ENCODE measurements at places on chromosomes 1 and 21.

- no peak for ATAC-seq
These were observed 15.2 kb downstream of the HENMT1 start for GRCh38 chr1:108645564-108646184.

DNA sequence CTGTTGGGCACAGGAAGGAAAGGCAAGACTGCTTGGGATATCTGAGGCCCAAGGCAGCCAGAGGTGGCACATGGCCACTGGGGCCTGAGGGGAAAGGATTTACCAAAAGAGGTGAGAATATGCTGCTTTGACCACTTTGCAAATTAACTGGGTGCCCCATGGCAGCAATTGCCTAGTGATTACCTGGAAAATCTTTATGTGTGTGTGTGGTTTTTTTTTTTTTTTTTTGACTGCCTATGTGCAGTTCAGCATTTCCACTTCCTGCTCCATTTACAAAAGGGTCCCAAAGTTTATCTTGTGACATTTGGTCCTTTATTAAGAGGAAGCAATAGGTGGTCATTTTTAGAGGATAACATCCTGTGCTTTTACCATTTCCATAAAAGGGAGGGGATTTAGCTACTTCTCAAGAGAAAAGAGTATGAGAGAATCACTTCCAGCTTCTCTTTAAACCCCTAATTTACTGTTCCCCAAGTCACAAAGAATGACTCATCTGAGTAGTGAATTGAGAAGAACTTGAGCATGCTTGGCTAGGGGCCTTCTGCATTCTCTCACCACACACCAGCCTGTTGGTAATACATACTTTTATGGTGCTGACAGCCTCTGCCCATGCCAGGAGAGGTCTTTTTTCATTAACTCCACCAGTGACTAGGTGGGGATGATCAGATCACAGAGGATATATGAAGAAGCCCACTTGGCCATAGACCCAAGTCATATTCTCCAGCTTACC is 52.1 kb downstream of the SYDE2 start:
- ATAC-seq: no peak

DNA sequence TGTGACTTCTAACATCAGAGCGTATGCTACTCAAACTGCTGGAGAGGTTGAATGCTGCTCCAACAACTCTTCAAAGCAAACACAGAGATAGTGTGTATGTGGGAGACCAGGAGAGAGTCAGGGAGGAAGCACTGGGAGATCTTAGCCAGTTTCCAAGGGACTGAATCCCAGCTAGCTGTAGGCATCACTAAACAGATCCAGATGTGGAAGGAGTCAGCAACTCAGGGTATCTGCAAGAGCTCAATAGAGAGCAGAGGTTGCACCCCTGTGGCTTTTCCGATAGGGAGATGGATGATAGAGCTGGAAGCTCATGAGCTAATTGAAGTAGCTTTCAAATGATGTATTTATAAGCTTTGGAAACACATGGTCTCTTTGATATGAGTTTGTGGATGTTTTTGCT is 168.9 kb upstream of the HOOK1 start:
- no peak for ATAC-seq

DNA sequence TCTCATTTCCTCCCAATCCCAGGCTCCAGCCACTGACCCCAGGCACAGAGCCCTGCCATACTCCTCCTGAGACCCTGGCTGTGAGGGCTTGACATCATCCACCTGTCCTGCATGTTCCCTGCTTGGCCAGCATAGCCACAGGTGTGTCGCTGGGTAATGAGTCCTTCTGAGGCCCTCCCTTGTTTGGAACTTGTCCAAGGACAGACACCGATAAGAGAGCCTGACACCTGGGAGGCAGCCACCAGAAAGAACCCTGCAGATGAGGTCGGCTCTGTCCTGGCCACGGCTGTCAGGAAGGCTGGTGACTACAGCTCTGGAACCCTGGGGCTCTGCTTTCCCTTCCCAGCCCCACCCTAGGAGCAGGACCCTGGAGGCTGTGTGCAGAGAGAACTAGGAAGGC is 34.6 kb downstream of the TMEM63A start:
- no peak for ATAC-seq

GRCh38 chr21:33110340-33110715 is 40.4 kb downstream of the OLIG1 start:
- no peak for ATAC-seq

DNA sequence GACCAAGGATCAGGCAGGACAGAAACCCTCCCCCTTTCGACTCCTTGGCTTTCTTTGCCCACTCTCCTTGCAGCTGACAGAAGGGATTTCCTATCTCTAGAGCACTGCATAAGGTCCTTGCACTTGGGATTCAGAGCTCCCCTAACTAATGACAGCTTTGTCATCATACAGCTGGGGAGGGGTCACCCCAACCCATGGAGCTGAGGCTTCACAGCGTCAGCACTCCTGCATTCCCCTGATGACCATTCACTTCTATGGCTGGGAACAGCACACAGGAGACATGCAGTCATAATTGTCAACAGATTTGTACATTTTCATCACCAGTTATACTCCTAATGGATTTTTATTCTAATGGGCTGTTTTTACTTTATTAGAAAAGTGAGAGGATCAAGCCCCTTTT is 161.7 kb upstream of the C1orf87 start:
- ATAC-seq: no peak

DNA sequence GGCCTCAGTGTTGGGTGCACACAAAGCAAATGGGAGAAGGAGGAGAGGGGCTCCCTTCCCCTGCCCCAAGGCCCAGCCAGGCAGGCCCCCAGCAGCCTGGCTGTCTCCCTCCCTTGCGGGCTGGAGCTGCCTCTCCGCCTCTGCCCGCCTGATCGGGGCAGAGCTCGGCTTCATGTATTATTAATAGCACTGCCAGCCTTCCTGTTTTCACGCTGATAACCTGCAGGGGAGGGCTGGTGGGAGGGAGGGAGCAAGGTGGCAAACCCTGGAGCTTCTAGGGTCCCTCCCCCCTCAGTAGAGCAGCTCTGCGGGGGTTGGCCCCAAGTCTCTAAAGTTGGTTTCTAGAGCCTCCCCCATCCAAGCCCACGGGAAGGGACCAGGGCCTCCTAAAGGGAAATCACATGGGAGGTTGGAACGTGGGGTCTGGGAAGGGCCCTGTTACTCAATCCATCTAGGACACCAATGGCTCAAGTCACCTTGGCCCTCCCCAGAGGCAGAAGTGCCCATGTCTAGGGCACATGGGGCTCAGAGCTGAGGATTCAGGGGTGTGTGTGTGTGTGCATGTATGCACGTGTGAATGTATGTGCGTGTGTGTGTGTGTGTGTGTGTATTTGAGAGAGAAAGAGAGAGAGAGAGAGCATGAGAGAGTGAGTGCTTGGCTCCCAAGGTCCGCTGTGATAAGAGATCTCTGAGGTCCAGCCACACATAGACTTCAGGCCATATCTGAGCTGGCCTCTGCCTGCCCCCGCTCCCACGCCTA is 21.8 kb upstream of the POU3F1 start:
- ATAC-seq: no peak

DNA sequence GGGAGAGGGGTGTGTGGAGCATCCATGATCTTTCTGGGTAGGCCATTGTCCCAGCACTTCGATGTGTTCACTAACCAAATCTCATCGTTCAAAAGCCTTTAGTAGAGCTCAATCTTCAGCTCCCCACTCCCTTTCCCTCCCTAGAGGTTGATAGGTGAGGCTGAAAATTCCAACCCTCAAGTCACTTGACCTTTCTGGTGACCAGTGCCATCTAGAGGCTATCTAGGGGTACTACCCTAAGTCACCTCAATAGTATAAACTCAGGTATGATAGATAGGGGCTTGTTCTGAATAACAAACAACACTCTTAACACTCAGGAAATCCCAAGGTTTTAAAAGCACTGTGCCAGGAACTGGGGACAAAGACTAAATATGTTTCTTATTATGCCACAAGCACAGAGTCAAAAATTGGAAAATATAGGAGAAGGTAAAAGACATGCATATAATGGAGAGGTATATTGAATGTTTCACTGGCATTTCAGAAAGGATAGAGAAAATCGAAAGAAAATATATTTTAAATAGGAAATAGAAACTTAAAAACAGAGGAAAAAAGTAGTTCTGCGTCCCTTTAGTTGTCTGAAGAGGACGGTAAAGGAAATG is 42.9 kb upstream of the CD53 start:
- ATAC-seq: peak; percentile 65

DNA sequence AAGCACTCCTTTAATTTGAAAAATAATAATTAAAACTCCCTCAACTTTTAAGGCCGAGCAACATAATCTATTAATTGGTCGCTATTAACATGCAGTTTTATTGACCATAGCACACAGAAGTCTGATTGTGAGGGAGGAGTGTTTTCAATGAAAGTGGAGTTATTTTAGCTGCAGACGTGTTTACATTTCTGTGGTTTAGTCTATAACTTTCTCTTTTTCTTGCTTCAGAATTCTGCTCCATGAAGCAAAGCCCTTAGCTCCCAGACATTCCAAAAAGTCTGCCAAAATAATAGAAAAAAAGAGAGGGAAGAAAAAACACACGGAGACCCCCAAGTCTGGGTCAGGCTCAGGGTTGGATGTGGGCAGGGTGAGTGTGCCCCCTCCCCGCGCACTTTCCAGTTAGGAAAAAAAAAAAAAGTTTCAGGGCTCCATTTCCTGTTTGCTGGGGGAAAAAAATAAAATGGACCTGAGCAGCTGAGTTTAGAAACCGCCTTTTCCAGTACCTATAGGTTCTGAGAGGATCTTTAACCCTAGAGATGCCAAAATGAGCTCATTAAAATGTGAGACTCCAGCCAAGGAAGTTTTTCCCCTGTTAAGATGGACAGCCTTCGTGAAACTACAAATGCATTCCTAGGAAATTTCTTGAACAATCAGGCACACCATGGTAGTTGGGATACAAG is 143.7 kb upstream of the ETS2 start:
- ATAC-seq: no peak

DNA sequence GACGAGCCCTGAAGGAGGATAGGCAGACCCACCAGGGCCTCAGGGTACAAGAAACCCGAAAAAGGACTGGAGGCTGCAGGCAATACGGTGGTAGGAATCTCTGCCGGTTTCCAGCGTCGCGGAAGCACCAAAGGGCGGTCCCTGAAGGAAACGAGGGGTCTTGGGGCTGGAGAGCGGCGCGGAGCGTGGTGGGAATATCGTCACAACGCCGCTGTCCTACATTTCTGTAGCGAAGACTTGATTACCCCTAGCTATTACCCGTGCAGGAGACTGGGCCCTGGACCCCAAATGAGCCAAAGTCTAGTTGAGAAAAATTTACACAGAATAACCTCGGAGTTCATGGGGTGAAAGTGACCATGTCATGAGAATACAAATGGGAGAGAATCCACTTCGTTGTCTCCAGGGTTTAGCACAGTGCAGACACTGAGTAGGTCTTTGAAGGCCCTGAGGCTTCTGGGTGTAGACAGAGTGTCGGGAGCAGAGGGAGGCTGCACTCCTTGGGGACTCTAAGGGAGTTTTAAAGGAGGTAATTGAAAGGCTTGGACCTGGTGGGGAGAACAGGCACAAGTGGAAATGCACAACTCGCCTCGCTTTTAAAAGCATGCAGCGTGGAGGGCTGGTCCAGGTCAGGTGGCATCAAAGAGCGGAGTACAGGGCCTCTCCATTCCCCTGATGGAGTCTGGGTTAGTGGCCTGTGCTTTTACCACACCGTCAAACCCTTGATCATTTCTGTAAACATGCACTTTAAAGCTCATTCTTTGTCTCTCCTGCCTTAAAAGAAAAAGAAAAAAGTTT is 1.5 kb downstream of the ATP1A1 start:
- ATAC-seq: no peak

DNA sequence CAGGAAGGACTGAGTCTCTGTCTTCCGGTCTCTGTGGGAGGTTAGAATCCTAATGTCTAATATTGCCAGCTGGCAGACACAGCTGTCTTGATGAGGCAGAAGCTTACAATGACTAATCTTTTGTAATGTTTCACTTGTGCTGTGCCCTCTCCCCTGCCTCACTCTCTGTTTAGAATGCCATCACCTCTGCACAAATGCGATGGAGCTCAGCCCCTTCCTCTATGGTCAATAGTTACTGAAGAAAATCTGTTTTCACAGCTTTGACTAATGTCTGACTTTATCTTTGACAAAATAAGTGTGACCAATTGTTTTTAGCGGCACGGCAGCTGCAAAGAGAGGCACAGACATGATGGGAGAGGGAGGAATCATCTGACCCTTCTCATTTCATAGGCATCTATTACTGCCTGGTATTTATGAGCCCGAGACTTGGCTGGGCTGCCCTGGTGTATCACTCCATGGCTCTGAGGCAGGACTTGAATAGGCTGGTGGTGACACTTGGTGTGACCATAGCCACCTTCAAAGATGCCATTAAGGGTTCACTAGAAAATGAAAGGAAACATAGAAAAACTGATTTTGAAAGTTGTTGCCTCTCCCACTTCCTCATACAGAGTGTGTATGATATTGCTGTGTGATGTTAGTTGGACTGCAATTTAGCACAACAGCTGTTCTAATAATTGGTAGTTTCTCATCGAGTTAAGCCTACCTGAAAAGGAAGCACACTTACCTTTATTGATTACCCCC is 163.2 kb upstream of the NBPF11 start:
- ATAC-seq: no peak

- ATAC-seq: peak; percentile 80
These were observed 102.6 kb downstream of the KIAA0319L start for GRCh38 chr1:35454616-35455015.

DNA sequence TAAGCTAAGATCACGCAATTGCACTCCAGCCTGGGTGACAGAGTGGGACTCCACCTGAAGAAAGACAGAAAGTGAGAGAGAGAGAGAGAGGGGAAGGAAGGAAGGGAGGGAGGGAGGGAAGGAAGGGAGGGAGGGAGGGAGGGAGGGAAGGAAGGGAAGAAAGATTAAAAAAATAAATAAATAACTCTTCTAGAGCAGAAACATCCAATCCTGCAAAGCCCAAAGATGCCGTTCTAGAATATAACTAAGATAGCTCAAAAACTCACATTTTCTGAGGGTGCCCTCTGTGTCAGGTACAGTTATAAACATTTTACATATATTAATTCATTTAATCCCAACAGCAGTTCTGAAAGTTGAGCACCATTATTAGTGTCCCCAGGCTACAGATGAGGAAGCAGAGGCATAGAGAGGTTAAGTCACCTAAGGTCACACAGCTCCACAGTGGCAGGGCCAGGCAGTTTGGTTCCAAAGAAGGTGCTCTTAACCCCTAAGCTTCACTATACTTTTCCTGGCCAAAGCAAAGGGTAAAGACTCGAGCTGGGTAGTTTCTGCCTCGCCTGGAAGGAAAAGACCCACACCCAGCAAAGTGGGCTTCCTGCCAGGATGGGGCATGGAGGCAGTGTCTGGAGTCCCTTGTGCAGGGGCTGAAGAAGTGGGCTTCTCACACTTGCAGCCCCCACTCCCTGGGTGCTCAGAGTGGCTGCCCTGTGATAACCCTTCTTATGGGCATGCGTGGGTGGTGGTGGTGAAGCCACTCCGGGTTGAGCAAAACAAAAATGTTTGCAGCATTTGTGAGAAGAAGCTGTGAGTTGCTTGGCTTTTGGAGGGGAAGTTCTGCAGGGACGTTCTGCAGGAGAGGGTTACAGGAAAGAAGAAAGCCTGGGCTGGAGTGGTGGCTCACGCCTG is 7.9 kb upstream of the PIK3CD start:
- ATAC-seq: no peak

- ATAC-seq: peak; percentile 50
These were observed 30.2 kb downstream of the ADARB1 start for GRCh38 chr21:45104560-45104959.

Measured in esophagus mucosa (tissue), 1 donor.